RCC 7860 (cell line): ENCODE measurements at places on chromosomes 7 and 10.
A peak's percentile ranks its signal among the peaks of the same experiment; 100 is the strongest.

GRCh38 chr7:6416516-6417145 lies 31.1 kb downstream of the DAGLB start:
- no peak for DNase-seq

DNA sequence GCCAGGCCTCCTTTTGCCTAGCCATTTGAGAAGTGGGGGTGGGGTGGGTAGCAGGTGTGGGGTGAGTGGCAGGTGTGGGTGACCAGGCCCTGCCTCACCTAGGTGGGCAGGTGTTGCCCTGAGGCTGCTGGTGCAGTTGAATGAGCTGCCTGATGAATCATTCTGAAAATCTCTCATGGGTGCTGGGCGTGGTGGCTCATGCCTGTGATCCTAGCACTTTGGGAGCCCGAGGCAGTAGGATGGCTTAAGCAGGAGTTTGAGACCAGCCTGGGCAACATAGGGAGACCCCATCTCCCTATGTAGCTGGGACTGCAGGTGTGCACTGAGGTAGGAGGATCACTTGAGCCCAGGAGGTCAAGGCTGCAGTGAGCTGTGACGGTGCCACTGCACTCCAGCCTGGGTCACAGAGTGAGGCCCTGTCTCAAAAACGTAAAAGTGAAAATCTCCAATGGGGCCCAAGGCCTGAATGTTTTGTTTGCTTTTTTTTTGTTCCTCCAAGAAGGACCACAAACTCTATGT lies 17.7 kb downstream of the TSPAN14 start:
- DNase-seq: peak; percentile 24

DNA sequence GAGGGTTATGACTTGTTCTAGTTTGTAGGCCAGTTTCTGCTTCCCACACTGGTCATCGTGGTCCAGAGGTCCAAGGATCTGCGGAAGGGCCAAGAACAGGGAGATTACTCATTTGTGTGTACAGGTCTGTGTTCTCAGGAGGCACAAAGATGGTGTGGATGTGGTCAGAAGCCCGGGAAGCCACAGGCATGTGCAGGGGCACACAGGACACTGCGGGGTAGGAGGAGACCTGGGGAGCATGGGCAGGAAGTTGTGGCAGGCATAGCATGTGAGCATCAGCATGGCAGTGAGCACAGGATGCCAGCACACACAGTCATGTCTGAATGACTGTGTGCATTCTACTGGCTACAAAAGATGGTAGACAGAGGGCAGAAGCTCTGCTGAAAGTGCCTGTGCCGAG lies 445.8 kb downstream of the PLXNA4 start:
- peak; percentile 77 for DNase-seq

DNA sequence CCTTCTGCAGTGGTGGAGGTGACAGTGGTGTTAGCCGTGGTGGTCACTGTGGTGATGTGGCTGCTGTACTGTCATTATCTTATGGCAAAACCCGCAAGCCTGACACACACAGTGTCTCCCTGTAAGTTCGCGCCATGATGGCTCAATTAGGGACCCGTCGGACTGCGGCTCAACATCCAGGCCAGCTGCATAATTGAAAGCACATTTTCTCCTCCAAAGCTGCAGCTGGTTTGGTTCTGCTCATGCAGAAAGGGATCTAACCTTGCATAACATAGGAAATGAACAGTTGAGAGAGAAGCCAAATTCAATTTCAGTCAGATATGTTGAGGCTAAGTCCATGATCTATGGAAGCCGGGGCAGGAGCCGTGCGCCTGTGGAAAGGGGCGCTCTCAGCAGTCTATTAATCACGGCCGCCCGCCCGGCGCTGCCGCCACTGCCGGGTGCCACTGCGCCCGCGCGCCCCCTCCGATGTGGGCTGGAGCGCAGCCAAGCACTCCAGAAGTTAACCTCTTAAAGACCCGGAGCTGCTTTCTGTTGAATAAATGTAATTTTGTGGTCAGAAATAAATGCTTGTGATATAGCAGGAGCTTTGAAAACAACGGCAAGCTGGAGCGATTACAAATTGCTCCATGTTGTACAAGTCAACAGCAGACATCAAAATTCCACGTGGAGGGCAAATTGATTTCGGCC lies 227.7 kb downstream of the CUX1 start:
- DNase-seq: peak; percentile 75

DNA sequence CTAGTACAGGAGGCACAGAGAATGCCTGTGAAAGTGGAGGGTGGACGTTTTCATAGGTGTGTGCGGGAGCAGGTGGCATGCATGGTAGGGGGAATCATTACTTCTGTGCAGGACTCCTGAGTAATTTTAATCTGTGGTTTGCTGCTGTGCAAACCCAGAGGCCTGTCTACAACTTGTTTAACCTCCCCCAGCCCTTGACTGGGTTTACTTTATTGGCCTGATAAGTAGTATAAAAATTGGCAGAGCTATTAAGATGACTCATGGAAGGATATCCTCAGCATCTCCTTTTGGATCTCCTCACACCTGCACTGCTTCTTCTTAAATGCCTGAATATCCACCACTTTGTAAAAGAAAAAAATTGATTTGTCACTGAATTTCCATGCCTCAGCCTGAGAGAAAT lies 104.8 kb downstream of the AUTS2 start:
- DNase-seq: no peak

DNA sequence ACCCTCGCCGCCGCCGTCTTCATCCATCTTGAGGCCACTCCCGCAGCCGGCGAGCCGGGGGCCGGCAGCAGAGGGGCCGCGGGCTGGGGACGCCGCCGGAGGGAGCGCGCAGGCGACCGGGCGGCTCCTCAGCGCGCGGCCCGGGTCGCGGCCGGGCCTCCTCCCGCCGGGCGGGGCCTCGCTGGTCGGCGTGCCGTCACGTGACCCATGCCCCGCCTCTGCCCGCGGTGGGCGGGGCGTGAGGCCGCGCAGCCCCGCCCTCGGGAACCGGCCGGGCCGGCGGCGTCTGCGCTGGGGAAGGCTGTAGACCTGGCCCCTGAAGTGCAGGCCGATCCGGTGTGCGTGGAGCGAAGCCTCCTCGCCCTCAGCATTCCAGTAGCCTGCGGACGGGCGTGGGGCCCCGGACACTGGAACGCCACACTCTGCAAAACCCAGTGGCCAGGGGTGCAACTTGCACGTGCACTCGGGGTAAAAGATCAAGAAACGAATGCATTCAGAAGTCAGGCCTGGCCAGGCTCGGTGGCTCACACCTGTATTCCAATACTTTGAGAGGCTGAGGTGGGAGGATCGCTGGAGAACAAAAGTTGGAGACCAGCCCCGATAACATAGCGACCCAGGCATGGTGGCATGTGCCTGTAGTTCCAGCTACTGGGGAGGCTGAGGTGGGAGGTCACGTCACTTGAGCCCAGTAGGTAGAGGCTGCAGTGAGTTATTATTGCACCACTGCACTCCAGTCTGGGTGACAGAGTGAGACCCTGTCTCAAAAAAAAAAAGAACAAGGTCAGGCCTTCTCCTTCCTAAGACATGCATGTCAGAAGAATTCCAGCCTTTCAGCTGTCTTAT lies at the start of gene CYTH3:
Gene CYTH3, minus strand, starts transcription at position 144 of the 843 bp plus-strand sequence. Its CDS starts 117 bp downstream, at position 27.
- DNase-seq: peak; percentile 56

DNA sequence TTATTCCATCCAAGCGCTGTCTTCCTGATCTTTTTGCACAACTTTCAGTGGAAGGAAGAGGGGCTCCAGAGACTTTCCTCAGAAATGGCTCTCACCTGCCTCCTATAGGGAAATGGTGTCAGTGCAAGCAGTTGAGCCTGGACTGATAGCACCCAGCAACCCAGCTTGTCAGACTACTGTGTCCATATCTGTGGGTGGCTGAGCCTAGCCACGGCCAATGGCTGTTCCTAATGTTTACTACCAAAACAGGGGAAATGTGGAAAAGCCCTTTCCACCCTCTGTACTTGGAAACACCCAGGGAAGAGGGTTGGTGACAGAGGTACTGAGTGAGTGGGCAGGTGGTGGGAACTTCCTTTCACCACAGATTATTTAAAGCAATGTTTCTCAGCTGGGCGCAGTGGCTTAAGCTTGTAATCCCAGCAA lies 4.3 kb upstream of the YKT6 start:
- peak; percentile 33 for DNase-seq

DNA sequence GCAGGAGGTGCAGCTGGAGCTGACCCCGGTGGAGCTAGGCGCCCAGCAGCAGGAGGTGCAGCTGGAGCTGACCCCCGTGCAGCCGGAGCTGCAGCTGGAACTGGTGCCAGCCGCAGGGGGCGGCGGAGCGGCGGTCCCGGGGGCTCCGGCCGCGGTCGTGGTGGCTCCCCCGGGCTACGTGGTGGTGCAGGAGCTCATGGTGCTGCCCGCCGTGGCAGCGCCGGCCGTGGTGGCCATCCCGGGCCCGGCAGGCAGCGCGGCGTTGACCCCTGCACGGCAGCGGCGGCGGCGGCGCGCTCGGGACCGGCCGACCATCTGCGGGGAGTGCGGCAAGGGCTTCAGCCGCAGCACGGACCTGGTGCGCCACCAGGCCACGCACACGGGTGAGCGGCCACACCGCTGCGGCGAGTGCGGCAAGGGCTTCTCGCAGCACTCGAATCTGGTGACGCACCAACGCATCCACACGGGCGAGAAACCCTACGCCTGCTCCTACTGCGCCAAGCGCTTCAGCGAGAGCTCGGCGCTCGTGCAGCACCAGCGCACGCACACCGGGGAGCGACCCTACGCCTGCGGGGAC lies 6.8 kb downstream of the ZNF853 start:
- DNase-seq: no peak

- no peak for DNase-seq
Measured at GRCh38 chr10:18439601-18440000, 211.8 kb downstream of the NSUN6 start.

DNA sequence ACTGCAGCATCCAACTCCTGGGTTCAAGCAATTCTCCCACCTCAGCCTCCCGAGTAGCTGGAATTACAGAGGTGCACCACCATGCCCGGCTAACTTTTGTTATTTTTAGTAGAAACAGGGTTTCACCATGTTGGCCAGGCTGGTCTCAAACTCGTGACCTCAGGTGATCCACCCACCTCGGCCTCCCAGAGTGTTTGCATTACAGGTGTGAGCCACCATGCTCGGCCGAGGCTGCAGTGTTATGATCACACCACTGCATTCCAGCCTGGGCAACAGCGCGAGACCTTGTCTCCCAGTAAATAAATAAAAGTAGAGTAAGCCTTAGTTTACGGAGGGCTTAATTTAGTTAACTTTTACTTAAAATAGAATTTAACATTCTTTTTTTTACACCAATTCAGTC lies 23.7 kb upstream of the IGF2BP3 start:
- no peak for DNase-seq

GRCh38 chr7:141103847-141104429 lies 30.1 kb downstream of the TMEM178B start:
- DNase-seq: no peak

- DNase-seq: peak; percentile 60
Measured at GRCh38 chr10:86410542-86411124, 44.0 kb upstream of the GRID1 start.

GRCh38 chr7:148185041-148185440 lies 405.5 kb upstream of the C7orf33 start:
- no peak for DNase-seq

DNA sequence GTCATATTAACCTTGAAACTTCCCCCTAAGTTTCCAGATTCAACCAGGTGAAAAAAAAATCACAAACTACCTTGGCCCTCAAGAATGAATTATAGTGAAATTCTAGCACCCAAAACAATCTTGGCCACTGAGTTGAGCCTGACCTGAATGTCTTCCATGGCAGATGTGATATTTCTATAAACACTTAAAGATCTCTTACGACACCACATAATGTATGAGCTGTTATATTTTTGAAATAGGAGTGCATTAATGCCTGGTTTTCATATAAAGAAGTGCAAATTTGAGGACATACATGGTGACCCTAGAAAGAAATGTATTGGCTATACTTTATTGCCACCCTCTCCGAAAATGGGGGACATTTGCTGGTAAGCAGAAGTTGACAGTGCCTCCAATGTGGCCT lies 584.1 kb upstream of the KCND2 start:
- DNase-seq: no peak

- no peak for DNase-seq
Measured at GRCh38 chr7:29564496-29565223, 1.0 kb downstream of the PRR15 start.
